Activated T-helper 1 cell treated with anti-CD3 and anti-CD28 coated beads, Interleukin-2, amount 50 U/mL, for 16 hours (primary cell): ENCODE measurements at places on chromosomes 2 and 18.

GRCh38 chr18:2979871-2980790, 32.8 kb downstream of the LPIN2 start:
- DNase-seq, result no peak

DNA sequence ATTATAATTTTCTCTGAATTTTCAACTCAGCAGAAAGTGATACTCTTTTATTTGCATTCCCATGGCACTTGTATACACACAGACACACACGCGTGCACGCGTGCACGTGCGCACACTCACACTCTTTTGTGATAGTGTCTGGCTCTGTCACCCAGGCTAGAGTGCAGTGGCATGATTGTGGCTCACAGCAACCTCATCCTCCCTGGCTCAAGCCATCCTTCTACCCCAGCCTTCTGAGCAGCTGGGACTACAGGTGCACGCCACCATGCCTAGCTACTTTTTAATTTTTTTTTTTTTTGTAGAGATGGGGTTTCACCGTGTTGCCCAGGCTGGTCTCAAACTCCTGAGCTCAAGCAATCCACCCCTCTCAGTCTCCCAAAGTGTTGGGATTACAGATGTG, 123.2 kb downstream of the MC4R start:
- no peak for DNase-seq

GRCh38 chr2:154195644-154196195, 324.0 kb downstream of the GALNT13 start:
- no peak for DNase-seq

DNA sequence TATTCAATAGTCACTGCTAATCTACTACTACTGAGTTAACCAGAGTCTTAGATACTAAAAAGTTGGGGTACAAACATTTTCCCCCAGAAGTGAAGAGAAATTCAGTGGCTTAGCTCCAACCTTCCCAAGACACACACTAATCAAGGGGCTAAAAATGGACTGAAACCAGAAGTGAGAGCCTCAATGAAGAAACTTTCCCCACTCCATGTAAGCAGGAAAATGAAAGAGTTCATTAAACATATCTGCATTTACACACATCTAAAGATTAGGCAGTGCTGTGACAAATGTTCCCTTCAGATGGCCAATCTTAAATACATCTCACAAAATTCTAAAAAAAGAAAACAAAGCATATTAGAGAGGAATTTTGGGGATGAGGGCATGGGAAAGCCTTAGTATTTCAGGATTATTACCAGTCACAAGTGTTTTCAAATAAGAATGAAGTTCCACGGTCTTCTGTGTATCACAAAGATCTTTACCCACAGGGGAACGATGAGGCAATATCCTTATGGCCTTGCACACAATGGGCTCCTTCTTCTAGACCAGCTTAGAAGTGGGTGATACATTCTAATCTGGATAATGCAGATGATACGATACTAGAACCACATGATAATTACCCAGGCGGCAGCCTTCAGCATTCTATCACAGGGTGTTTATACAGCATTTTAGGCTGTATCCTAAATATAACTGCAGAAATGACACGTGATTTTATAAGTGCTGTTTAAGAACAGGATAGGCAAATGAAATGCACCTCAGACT, 17.1 kb downstream of the ANKRD44 start:
- no peak for DNase-seq

- DNase-seq, result no peak
These were observed 449.1 kb upstream of the REG3G start for GRCh38 chr2:78576409-78576808.

- DNase-seq, result no peak
These were observed 136.6 kb downstream of the MTCL1 start for GRCh38 chr18:8841781-8842485.

- DNase-seq, result no peak
These were observed 424.4 kb upstream of the RGPD4 start for GRCh38 chr2:107402330-107402729.

GRCh38 chr2:229610872-229611271, 103.5 kb downstream of the DNER start:
- no peak for DNase-seq

GRCh38 chr18:9927392-9928063, 13.7 kb downstream of the VAPA start:
- no peak for DNase-seq

- no peak for DNase-seq
These were observed 396.8 kb upstream of the NETO1 start for GRCh38 chr18:73264562-73264921.

DNA sequence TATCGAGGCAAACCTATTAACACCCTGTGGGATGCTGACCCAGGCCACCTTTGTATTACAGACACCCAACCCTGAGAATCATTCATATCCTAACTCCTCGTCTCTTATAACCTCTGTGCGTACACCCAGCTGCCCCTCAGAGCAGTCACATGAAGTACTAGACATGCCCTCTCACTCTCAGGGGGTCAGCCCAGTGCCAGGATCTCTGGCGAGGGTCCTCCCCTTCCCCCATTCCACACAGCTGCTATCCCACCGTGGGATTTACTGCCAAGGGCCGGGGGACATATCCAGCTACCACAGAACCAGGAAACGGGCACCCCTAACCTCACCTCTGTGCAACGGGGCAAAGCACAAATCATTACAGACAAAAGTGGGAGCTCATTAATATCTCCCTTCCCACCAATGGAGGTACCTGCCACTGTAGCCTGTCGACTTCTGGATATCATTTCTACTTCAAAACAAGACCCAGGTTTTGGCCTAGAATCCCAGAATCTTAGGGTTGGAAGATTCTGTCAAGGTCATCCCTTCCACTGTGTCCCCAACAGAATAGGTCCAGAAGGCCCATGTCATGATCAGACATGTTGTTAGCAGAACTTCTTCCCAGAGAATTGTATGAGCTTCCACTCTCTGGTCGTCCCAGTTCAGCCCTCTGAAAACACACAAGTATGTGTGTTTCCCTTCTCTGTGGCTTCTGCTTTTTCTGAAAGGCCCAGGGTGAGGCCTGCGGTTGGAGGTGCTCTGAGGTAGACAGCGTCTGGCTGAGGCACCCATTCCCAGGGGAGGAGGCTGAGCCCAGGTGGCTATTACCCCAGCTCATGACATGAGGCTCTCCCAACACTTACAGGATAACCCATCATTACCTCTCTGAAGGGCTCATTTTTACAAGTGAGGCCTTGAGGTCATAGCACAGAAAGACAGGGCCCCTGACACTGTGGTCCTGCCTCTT, 1.7 kb downstream of the TMBIM1 start:
- no peak for DNase-seq

DNA sequence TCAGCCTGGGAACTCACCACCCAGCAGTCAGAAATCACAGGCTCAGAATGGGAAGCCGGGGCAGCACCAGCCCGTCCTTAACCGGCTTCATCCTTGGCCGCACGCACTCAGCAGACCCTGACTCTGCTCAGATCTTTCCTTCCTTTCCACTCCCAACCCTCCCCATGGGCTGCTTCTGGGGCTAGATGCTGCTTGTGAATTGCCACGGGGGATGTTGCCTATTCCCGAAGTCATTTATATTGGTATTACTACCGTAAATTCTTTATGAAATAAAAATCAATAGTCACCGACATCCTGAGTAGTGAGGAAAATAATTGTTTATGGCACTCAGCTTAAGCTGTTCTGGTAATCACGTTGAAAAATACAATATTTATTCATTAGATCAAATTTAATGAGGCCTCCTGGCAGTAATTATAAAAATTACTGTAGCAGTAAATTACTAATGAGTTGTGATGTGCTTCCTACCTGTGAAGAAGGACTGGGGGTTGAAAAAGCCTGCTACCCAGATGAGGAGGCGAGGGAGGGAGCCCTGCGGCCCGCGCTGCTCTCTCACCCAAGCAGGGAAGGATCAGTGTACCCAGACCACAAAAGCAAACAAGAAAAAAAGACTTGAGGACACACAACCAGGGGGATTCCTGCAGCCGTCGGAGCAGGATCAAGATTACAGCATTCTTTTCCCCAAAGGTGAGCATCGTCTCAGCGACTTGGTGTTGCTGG, 31.5 kb downstream of the CDCA7 start:
- no peak for DNase-seq

DNA sequence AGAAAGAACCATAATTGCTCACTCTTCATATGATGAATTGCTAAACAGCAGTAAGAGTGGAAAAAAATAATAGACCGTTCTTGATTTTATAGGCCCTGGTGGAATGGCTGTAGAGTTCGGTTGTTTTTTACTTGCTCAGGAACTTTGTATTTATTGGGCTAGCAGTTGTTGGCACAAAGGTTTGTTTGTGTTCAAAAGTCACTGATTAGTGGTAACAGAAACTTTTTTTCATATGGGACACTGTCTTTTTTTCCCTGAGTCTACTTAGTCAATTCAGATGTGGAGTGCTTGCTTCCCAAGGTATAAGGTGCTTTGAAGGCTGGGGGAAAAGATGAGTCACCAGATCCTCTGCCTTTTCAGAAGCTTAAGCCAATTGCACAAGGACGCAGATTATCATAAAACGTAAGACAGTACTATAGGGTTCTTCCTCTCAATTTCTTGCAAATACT, 25.8 kb downstream of the PHLPP1 start:
- DNase-seq, result no peak
